ENCODE measurements at places on chromosomes 7 and 10. TPM values are rescaled to one million over a fixed set of nuclear protein-coding genes. Genes with fewer than 3 reads are reported as not detected.

DOCK1 gene
- total RNA-seq, result 120 TPM

ITGA8 gene
- 10.9 TPM for total RNA-seq

SLC16A12 gene
- not detected for total RNA-seq

CPA4 gene
- 0.54 TPM for total RNA-seq

PLEKHA8 gene
- 12.6 TPM for total RNA-seq
